ENCODE measurements at places on chromosomes 13 and 19.

GRCh38 chr13:25319771-25320170 is 18.3 kb downstream of the NUP58 start:
- no peak for DNase-seq

- no peak for DNase-seq
These were observed 435.8 kb upstream of the KLF12 start for GRCh38 chr13:74570046-74570445.

DNA sequence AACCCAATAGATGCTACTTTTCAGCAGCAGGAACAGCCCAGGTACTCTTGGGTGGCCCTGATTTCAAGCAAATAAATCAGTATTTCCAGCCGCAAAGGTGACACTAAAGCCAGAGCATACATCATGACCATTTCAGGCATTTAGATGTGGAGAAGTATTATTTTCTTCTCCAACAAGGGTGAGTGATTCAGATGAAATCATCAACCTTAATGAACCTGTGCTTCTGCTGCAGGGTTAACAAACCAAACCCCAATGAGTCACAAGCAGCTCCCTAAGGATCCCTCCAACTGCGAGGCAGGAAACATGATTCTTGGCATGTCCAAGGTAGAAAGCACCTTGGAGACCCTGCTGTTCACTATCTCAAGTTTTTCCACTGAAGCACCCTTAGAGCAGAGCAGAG is 32.7 kb downstream of the MBNL2 start:
- no peak for DNase-seq

DNA sequence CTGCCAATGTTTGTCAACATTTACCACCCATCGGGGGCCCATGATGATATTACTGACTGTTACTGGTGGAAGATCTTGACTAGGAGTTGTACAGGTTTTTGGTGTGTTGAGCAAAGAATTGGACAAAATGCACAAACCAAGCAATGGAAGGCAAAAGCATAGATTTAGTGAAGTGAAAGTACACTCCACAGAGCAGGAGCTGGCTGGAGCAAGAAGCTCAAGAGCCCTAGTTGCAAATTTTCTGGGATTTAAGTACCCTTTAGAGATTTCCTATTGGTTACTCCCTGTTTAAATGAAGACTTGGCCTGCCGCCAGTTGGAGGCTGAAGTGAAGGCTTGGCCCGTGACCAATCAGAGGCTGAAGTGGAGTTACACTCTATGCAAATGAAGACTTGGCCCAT is 128.6 kb upstream of the KL start:
- DNase-seq = no peak

GRCh38 chr19:48498595-48499311 is 12.9 kb downstream of the LMTK3 start:
- no peak for DNase-seq

DNA sequence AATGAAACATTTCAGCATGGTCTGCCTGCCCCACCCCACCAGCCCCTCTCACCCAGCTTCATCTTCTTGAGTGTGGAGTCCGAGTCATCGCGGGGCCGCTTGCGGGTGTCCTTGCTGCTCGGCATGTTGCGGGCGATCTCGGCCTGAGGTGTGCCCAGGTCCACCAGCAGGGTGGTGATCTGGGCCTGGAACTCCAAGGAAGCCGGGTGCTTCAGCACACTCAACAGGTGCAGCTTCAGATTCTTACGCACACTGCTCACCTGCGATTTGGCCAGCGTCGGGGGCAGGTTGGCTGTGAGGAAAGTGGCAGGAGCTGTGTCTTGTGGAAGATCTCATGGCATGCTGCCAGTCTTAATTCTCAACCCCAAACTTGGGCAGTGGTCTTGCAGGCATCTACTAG is 20.7 kb downstream of the SYMPK start:
- no peak for DNase-seq

DNA sequence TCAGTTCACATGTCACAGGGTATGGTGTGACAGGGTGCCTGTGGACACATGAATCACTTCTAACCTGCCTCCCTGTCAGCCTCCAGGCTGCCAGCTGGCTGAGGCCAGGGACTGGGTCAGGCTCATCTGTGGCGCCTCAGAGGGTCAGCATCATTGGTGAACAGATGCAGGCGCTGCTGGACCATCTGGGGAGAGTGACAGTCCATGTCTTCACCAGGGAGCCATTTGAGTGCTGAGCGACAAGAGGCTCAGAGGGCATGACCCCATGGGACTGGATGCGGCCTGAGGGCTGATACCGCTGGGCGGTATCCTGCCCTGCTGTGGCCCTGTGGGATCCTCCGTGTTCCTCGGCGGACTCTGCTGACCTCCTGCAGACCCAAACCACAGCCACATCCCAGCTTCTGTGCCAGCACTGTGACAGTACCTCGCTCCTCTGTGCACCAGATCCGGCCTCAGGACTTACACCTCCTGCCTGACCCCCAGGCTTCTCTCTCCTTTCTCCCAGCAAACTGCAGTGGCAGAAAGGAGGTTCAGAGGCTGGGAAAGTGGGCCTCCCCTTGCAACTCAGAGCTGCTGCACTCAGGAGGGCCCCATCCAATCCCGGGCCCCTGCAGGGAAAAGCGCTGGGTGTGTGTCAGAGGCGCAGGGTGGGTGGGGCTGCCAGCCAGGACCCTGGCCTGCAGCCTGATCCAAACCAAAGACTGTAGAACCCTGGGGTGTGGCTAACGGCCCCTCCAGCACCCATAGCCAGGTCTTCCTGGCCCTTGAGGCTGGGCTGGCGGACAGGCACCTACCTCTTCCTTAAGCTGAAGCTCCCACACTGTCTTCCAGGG is 10.2 kb downstream of the ACTMAP start:
- DNase-seq = no peak

- no peak for DNase-seq
These were observed 26.2 kb upstream of the ATP8A2 start for GRCh38 chr13:25345576-25345975.

DNA sequence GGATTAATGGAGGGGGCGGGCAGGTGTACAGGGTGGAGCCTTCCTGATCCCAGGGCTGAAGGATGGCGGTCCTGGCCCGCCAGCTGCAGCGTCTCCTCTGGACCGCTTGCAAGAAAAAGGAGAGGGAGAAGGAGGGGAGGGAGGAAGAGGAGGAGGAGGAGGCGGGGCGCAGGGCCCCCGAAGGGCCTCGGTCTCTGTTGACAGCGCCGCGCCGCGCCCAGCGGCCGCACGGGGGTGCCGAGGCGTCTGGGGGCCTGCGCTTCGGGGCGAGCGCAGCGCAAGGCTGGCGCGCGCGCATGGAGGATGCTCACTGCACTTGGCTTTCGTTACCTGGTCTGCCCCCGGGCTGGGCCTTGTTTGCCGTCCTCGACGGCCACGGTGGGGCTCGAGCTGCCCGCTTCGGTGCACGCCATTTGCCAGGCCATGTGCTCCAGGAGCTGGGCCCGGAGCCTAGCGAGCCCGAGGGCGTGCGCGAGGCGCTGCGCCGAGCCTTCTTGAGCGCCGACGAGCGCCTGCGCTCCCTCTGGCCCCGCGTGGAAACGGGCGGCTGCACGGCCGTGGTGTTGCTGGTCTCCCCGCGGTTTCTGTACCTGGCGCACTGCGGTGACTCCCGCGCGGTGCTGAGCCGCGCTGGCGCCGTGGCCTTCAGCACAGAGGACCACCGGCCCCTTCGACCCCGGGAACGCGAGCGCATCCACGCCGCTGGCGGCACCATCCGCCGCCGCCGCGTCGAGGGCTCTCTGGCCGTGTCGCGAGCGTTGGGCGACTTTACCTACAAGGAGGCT is at the start of gene PPM1N:
PPM1N (plus strand) TSS at position 33 of the 785 bp plus-strand sequence; CDS start at position 63, 30 bp downstream.
- DNase-seq = peak; percentile 53
